Activated CD8-positive, alpha-beta memory T cell treated with anti-CD3 and anti-CD28 coated beads, Interleukin-2, amount 10 ng/mL, durations not matched to agents 7 days and 5 days (primary cell): ENCODE measurements at places on chromosomes 7 and 10. TPM values are rescaled to one million over a fixed set of nuclear protein-coding genes. Genes with fewer than 3 reads are reported as not detected.

The TACC2 gene
- not detected for total RNA-seq

The PMPCB gene
- total RNA-seq = 69.0 TPM

The CDK14 gene
- 0.20 TPM for total RNA-seq

The NPS gene
- not detected for total RNA-seq

The NUTM2A gene
- 0.38 TPM for total RNA-seq

The SMKR1 gene
- 5.3 TPM for total RNA-seq

The VSTM2A gene
- not detected for total RNA-seq

The SUGCT gene
- total RNA-seq = 0.21 TPM

The GPR37 gene
- total RNA-seq = not detected

The PRDX3 gene
- 166 TPM for total RNA-seq

The ADRA2A gene
- total RNA-seq = not detected

The C10orf53 gene
- total RNA-seq = not detected

The GAD2 gene
- not detected for total RNA-seq

The ALOX5 gene
- 1.9 TPM for total RNA-seq

The WDR86 gene
- total RNA-seq = 0.29 TPM

The SCART1 gene
- 0.82 TPM for total RNA-seq

The GTF2I gene
- 220 TPM for total RNA-seq

The MYL7 gene
- not detected for total RNA-seq

The RNF148 gene
- total RNA-seq = not detected

The NANOS1 gene
- total RNA-seq = 0.28 TPM

The GLI3 gene
- total RNA-seq = 0.15 TPM

The TMEM130 gene
- total RNA-seq = not detected
